Cardiac fibroblast (primary cell): ENCODE measurements at places on chromosomes 7 and 10.

DNA sequence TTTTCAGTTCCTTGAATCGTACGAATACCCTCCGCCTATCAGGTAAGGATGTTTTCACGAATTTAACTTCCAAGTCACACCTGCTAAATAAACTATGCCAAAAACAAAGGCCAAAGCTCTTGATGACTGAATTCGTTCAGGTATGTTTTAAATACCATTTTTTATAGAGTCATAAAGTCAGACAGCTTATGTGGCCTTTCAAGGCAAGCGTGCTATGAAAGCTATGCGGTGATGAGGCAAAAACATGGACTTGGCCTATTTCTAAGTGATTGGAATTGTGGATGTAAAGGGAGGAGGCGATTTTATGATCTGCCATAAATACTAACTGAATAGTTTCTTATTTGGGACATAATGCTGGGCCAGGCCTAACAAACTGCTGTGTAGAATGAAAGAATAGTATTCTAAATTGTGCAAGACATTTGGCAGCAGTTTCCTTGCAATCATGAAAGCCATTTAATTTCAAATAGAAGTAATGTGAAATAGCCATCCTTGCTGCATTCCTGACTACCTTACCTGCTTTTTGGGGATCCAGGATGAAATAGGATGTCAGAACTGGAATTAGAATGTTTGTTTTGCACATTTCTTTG lies 14.0 kb downstream of the SLC39A12 start:
- no peak for DNase-seq

DNA sequence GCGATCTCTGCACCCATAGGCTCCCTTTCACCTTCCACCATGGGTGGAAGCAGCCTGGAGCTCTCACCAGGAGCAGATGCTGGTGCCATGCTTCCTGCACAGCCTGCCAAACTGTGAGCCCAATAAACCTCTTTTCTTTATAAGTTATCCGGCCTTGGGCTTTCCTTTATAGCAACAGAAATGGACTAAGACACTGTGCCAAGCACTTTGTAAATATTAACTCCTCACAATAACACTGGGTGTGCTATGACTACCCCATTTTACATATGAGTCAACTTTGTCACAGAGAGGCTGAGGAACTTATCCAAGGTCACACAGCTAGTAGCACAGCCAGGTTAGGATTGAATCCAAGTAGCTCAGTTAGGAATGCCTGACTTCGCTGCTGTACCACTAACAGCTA lies 79.7 kb upstream of the KCNMA1 start:
- DNase-seq, result no peak

- DNase-seq, result no peak
Observed at GRCh38 chr7:48269066-48269465, 97.8 kb downstream of the ABCA13 start.

DNA sequence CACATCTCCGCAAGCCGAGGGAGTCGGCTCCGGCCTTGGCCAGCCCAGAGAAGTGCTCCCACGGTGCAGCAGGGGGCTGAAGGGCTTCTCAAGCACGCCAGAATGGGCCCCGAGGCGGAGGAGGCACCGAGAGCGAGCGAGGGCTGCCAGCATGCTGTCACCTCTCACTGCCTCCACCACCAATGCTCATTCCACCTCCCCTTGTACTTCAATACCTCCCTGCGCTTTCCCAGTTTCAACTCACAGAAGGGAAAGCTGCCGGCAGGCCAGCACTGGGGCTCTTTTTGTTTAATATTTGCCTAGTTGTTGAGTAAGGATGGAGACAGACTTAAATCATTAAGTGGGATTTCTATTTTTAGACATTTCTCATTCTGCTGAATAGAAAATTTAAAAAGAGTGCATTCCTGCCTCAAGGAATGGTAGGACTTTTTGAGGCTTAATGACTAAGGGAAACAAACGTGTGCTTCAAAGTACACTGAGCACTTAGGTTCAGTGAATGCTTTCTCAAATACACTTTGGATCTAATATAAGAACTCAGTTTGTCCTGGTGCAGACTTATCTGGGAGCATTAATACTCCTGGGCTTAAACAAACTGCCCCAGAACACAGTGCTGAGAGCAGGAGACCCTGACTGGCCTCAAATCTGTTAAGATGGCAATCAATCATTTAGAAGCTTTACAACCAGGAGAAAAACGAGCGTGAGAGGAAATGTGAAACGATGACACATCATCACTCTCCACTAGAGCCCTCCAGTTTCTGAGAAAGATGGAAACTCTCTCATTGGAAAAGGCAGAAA lies 131.2 kb downstream of the RALA start:
- DNase-seq, result peak; percentile 59

DNA sequence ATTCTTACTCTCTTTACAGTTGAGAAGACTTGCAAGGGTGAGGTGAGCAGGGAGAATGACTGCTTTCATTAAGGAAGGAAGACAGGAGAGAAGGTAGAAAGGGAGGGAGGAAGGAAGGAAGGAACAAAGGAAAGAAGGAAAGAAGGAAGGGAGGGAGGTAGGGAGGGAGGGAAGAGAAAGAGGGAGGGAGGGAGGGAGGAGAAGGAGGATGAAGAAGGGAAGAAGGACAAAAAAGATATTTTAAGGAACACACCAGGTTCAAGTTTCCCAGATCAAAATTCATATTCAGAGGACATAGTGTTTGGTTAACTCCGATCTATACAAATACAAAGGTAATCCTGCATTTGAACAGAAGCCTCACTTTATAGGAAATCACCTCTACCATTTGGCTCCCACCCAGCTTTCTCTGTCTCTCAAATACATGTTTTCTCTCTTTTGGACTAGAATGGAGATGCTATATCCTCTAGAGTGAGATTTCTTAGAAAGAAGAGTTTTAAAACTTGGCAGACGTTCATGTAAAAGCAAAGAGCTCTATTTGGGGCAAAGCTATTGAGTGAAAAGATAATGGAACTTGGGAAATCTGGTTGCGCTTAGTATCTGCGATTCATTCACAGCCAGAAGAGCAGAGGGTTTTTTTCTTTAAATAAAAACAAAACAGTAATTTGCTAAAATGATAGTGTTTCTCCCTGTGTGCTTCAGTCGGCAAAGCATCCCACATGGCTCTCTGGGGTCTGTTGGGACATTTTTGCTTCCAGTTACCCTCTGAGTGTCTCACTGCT lies 261.9 kb upstream of the LYZL1 start:
- DNase-seq, result no peak

DNA sequence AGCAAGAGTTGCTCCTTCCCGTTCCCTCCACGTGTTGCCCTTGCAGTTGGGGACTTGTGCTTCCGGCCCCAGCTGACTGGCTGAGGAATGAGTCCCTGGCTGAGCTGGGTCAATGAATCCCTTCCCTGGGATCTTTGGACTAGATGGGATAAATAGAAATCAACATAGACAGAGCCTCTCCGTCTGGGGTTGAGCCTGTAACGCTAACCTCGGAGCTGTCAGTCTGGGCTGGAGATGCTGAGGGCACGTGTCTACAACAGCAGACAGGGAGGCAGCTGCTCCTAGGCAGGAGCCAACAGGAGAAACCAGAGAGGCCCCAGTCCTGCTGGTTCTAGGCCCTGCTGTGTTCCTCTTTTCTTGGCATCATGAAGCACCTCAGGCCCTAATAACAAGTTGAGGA lies 42.3 kb upstream of the HSPA12A start:
- no peak for DNase-seq

DNA sequence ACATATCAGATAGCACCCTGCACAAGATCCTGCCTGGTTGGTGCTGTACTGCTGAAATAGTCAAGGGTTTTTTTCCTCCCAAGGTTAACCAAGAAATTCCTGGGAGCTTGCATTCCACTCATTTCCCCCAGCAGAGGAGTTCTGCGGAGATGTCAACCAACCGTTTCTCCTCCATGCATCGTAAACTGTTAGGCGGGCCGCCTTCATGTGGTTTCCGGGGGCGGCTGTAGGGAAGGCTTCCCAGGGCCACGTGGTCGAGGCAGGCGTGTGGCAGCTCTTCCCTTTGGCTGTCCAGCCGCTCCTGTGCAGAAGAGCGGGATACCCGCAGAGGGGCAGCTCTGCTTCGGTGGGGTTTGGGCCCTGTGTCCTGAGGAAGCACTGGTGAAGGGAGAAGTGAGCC lies 113.7 kb downstream of the RGS10 start:
- no peak for DNase-seq

DNA sequence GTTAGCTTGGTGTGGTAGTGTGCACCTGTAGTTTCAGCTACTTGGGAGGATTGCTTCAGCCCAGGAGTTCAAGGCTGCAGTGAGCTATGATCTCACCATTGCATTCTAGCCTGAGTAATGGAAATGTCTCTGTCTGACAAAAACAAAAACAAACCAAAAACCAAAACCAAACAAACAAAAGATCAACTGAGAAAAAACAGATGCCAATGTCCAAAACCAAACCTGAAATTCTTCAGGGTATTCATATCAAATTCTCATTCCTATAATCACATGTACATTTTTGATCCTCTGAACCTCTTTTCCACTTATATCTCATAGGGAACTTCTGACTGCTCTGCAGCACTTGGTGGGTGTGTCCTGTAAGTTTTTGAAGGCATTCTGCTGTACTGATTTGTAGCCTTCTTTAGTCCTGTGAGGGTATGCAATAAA lies 87.0 kb downstream of the CDK6 start:
- peak; percentile 65 for DNase-seq

DNA sequence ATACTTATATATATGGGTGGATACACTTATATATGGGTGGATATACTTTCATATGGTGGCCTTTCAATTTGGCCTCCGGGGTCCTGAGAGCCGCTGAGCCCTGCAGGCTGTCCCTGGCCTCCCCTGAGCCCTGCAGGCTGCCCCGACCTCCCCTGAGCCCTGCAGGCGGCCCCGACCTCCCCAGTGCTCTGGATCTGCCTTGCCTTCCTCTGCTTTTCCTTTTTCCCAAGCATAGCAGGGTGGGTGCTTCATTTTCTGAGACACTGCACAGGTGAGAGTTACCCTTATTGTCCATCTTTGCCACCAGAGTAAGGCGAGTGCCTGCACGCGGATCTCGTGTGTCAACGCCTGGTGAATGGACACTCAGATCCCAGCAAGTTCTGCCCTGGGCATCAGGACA lies 106.6 kb downstream of the VIPR2 start:
- DNase-seq, result no peak

- DNase-seq, result no peak
Observed at GRCh38 chr7:71300086-71300485, 168.1 kb downstream of the GALNT17 start.

- DNase-seq, result no peak
Observed at GRCh38 chr10:46232666-46233065, 54.1 kb upstream of the ANTXRL start.

- DNase-seq, result peak; percentile 67
Observed at GRCh38 chr7:64997927-64998391, 7.1 kb upstream of the ZNF117 start.

GRCh38 chr10:131808370-131808930 lies 92.4 kb upstream of the PPP2R2D start:
- DNase-seq, result no peak

DNA sequence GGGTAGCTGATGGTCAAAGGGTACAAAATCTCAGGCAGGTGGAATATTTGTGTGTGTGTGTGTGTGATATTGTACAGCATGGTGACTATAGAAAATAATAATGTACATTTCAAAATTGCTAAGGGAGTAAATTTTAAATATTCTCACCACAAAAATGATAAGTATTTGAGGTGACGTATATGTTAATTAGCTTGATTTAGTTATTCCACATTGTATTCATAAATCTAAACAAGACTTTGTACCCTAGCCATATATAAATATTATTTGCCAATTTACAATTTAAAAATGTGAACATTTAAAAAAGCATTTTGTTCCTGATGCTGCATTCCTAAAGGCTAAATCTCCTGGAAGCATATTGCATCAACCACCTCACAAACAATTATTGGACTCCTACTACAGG lies 47.0 kb downstream of the PFKFB3 start:
- DNase-seq, result no peak

DNA sequence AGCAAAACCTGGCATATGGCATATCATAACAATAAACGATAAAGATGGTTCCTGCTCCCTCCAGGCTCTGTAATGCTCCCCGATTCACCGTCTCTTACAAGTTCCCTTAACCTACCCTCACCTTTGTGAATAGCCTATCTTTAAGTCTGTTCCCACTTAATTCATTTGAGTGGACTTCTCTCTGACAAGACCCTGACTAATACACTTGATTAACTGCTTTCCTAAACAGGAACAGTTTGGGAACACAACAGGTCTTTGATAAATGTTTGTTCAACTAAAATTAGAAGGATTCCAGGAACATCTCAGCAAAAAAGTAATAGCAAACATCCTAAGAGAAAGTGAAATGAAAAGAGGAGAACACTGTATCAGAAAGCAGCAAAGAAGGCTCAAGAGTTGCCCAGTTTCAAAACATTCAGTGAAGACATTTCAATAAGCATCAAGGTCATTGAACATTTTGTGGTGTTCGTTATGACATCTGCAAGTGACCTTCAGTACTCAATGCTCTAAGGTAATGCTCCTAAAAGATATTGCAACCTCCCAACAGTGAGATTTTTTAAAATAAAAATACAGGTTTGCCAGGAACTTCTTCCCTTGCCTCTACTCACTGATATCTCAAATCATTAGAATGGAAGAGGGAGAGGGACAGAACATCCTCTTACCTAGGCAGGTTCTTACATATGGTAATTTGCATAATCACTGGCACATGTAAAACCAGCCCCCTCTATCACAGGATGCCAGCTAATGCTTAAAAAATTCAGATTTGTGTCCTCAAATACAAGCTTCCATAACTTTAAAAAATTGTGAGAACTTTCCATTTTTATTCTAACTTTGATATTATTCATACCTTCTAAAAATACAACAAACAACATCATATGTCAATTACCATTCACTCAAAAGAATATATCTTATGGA lies 11.4 kb upstream of the ARHGAP12 start:
- DNase-seq, result peak; percentile 54
